ENCODE measurements at places on chromosomes 2 and 18. TPM values are rescaled to one million over a fixed set of nuclear protein-coding genes. Genes with fewer than 3 reads are reported as not detected.

The ANKRD39 gene
- 11.0 TPM for polyA plus RNA-seq

DNA sequence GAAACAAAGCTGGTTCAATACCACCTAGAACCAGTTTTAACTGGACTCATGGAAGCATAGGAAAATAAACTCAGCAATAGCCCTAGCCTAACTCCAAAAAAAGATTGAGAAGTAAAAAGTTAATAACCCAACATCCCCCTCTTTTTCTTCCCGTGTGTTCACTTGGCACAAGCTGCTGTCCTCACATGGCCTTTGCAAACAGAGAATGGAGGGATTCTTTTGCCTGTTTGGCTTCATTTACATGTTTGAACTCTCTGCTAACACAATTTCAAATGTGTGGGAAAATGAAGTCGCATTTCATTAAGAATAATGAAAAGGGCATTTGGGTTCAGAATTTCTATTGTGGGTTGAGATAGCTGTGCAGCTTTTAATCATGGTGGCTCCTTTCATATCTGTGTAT, 589.2 kb upstream of the LRRTM1 start:
- no peak for DNase-seq

GRCh38 chr2:100756704-100757103, 63.2 kb upstream of the NPAS2 start:
- no peak for DNase-seq

The NABP1 gene
- polyA plus RNA-seq: 54.2 TPM

The ICA1L gene
- 18.3 TPM for polyA plus RNA-seq

The DLX1 gene
- polyA plus RNA-seq: 0.37 TPM

The CCL20 gene
- polyA plus RNA-seq: 0.60 TPM
